ENCODE measurements at places on chromosomes 13 and 19.

GRCh38 chr13:22285867-22286266 lies 615.0 kb downstream of the FGF9 start:
- no peak for DNase-seq

DNA sequence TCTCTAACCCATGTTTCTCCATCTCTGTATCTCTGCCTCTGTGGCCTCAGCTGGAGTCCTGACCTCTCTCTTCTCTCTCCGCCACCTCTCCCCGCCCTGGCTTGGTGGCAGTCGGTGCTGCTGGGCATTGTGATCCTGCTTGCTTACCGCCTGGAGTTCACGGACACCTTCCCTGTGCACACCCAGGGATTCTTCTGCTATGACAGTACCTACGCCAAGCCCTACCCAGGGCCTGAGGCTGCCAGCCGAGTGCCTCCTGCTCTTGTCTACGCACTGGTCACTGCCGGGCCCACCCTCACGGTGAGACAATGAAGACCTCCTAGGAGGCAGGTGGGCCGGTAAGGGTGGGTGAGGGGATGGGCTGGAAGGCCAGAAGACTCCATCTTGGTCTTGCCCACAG lies 4.2 kb downstream of the PLPPR2 start:
- DNase-seq: no peak

DNA sequence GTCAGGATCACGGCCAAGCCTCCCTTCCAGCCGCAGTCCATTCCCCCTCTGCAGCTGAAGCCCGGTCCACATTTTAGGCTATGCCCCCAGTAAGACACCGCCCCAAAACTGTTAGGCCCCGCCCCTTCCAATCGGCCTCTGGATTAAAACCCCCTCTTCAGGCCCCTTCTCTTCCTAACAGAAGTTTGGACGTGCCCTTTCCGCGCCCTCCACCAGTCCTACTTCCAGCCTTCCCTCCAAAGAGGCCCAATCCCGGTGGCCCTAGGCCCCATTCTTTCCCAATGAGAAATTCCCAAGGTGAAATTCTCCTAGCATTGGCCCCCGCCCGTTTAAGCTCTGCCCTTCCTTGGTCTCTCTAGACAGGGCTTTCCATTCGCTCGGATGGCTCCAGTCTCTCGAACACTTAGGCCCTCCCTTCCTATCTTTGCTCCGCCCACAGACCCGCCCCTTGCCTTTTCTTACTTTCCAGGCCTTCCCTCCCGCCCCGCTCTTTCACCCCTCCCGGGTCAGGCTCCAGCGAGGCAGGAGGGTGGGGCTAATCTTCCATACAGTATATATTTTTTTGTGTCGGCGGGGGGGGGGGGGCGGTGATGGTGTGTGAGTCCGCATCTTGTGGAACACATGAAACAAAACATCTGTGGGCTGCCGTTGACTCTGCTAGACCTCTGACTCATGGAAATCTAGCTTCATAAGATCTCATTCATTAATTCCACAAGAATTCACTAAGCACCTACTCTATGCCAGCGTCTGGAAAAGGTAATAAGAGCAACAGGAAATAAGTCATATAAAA lies 13.6 kb downstream of the LTBP4 start:
- no peak for DNase-seq

DNA sequence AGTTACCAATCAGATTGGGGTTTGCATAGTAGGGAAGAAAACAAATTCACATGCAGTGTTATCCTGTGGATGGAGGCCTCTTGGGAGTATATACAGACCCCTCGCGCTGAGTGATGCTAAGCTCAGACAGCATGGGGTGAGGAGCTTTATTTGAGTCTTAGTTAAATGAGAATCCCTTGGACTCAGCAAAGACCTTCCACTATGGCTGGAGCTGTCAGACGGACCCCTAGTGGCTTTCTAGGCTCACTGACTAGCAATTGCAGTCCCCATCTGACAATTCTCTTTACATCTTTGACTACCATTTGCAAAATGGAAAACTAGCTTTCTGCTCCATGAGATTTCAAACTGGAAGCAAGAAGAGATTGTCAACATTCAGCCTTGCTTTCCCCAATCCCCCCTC lies 90.4 kb downstream of the STOML3 start:
- no peak for DNase-seq

DNA sequence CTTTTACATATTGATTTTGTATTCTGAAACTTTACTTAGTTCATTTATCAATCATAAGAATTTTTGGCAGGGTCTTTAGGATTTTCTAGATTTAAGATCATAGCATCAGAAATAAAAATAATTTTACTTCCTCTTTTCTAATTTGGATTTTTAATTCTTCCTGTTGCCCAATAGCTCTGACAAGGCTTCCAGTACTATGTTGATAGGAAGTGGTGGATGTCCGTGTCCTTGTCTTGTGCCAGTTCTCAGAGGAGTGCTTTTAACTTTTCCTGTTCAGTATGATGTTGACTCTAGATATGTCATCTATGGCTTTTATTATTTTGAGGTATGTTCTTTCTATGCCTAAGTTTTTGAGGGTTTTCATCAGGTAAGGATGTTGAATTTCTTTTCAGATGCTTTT lies 7.7 kb upstream of the KIR2DL4 start:
- no peak for DNase-seq

- DNase-seq: no peak
These were observed 17.6 kb downstream of the TJP3 start for GRCh38 chr19:3725640-3726310.

DNA sequence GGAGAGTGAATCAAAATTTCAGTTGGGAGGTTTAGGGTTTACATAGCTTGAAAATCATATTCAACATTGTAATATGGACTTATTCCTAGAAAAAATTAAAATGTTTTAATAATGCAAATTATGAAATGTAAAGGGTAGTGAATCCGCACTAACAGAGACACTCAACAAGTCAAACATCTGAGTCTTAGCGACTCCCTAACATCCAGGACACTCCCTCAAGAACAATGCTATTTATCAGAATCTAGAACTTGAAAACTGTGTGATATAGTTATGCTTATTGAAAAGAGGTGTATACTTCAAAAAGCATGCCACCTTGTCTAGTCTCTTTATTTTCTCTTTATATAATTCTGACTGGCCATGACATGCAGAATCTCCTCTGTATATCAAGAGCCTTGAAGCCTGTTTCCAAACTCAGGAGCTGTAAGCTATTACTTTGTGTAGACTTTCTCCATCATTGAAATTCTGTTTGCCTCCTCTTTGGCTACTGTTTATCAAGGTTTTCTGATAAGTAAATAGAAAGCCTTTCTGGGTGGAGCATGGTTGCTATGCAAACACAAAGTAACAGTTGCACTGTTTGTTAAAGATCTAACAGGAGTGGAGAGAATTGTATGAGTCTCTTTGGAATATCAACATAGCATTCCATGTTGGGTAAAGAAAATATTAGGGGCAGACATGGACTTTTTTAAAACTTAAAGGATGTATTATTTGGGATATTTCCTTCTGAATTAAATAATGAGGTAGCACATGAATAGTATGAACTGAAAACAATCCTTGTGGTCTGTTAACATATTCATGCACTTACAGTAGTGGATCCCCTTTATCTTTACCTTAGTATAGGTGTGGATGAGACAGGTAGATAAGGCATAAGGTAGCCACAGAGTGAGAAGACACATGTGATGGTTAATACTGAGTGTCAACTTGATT lies 56.4 kb upstream of the MBNL2 start:
- no peak for DNase-seq

GRCh38 chr19:35773020-35773806 lies 2.2 kb upstream of the ARHGAP33 start:
- DNase-seq: no peak

GRCh38 chr19:29784598-29785223 lies 27.1 kb upstream of the CCNE1 start:
- DNase-seq: no peak

DNA sequence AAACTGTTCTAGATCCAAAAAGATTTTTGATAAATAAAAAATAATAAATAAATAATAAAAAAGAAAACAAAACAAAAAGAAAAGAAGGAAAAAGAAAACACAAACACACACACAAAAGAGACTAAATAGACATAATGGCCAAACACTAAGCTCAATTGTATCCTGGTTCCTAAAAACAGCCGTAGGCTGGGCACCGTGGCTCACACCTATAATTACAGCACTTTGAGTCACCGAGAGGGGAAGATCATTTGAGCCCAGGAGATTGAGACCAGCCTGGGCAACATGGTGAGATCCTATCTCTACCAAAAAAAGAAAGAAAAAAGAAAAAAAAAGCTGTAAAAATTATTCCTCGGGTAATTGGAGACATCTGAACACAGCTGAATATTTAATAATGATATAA lies 8.9 kb downstream of the ETHE1 start:
- DNase-seq: no peak

- DNase-seq: no peak
These were observed 100.6 kb upstream of the FAM216B start for GRCh38 chr13:42680748-42681147.

GRCh38 chr13:48491423-48492095 lies 41.3 kb downstream of the RCBTB2 start:
- DNase-seq: no peak

- DNase-seq: no peak
These were observed 134.1 kb downstream of the URI1 start for GRCh38 chr19:30076101-30076551.

- DNase-seq: peak; percentile 42
These were observed at the start of gene PRKCG for GRCh38 chr19:53881482-53882390. TSS of gene PRKCG (plus strand) at chr19:53882197. CDS start at chr19:53882495, 298 bp downstream.

- DNase-seq: no peak
These were observed 147.1 kb downstream of the DNAJC15 start for GRCh38 chr13:43170506-43170905.

- DNase-seq: no peak
These were observed 4.8 kb downstream of the LIG4 start for GRCh38 chr13:108210551-108210950.
